ENCODE measurements at places on chromosomes 2 and 18. TPM values are rescaled to one million over a fixed set of nuclear protein-coding genes. Genes with fewer than 3 reads are reported as not detected.

GRCh38 chr2:197107291-197108269 lies 181.1 kb upstream of the PGAP1 start:
- peak; percentile 78 for DNase-seq

DNA sequence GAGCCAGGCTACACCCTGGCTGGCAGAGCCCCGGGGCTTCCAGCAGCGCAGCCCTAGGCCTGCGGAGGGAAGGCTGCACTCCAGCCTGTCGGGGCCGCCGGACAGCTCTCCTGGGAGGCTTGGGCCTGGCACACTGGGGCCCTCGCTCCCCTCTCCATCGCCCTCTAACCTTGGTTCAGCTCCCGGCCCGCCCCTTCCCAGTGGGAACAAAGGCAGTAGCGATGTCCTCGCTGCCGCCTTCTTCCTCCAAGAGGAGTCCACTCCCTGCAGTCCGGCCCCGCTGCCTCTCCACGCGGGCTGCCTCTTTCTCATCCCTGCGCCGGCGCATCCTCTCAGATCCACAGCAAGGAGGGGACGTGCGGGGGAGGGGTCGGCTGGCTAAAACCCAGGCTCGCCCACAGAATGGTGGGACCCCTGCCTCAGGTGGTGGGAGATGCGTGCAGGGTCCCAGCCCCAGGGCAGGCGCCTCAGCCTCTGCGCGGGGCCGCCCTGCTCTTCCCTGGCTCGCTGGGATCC lies 138.1 kb downstream of the TWIST2 start:
- peak; percentile 34 for DNase-seq

DNA sequence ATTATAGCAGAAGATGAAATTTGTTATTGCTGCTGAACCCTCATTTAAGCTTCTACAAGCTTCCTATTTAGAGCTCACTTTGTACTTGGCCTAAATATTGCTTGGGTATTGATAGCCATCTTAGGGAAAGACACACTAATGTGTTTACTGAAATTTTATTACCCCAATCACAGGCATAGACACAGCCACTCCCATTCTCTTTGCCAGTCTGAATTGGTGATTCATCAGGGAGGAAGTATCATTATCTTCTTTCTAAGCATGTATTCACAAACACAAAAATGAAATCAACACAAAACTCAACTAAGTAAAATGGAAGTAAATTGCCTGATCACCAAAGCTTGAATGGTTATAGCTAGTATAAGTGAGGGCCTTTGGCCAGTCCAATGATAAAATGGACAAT lies 666.3 kb downstream of the TSN start:
- DNase-seq = no peak

The ZEB2 gene
- 76.1 TPM for total RNA-seq

The CYP27A1 gene
- total RNA-seq = 23.4 TPM

DNA sequence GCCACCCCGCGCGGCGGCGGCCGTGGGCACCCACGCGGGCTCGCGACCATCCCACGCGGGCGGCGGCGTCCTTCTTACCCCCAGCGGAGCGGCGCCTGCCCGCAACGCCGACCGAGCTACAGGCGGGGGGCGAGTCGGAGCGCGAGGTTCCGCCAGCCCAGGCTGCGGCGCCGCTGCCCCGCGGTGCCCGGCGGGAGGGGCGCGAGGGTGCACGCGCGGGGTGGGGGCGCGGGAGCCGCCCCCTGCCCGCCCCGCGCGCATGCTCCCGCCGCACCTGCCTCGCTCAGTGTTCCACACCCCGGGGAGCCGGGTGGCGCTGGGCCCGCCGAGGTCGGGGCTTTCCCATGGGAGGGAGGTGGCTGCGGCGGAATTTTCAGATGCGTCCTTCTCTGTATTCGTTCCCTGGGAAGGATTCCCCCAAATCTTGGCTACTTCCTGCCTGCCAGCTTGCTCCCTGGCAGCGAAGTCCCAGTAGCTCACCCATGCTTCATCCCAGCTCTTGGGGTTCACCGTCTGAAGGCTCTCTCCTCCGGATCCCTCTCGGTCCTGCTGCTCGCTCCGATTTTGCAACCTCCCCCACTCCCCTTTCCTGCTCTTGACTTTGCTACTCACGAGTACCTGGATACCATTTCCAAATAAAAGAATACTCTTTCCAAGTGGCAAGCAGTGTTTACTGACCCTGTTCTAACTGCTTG lies at the start of gene L3MBTL4:
TSS of gene L3MBTL4 (minus strand) at position 189 of the 695 bp plus-strand sequence. CDS start 103,286 bp downstream, outside the sequence.
- DNase-seq = no peak

GRCh38 chr2:30655211-30655610 lies 152.0 kb downstream of the CAPN13 start:
- no peak for DNase-seq

The TMEM37 gene
- total RNA-seq = 3.3 TPM

- no peak for DNase-seq
Measured at GRCh38 chr2:153739394-153739793, 132.3 kb upstream of the GALNT13 start.

The CFC1 gene
- 13.4 TPM for total RNA-seq

DNA sequence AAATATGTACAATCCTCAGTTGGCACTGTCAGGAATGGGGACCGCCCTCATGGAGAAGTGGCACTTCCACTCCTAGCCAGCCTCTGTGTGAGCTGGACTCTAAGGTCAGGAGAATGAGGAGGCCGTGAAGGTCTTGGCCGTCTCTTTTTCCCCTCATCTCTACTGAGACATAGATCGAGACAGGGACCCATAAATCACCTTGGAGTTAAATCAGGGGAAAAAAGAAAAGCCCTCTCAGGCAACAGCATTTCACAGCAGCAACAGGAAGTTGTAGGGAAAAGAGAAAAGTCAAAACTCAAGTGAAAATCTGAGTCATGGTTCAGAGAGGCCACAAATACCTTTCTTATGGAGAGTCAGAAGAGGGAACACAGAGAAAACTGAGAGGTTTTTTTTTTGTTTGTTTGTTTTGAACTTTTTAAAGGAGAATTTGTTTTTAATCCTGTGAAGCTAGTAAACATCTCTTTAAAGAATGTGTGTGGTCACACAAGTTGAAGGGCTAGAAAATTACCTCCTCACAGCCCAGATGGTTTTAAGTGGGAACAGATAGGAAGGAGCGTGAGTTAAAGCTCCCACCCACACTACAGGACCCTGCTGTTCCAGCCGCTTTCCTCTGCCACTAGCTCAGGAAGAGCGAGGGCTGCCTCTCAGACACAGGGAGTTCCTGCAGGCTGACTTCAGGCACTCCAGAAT lies 30.6 kb upstream of the CYP1B1 start:
- no peak for DNase-seq

Measured in right atrium auricular region (tissue), 2 donors.